Stimulated activated CD8-positive, alpha-beta memory T cell treated with anti-CD3 and anti-CD28 coated beads, Interleukin-2, amount 100 ng/mL, for 1 hour (primary cell): ENCODE measurements at places on chromosomes 2 and 18.
A peak's percentile ranks its signal among the peaks of the same experiment; 100 is the strongest.

DNA sequence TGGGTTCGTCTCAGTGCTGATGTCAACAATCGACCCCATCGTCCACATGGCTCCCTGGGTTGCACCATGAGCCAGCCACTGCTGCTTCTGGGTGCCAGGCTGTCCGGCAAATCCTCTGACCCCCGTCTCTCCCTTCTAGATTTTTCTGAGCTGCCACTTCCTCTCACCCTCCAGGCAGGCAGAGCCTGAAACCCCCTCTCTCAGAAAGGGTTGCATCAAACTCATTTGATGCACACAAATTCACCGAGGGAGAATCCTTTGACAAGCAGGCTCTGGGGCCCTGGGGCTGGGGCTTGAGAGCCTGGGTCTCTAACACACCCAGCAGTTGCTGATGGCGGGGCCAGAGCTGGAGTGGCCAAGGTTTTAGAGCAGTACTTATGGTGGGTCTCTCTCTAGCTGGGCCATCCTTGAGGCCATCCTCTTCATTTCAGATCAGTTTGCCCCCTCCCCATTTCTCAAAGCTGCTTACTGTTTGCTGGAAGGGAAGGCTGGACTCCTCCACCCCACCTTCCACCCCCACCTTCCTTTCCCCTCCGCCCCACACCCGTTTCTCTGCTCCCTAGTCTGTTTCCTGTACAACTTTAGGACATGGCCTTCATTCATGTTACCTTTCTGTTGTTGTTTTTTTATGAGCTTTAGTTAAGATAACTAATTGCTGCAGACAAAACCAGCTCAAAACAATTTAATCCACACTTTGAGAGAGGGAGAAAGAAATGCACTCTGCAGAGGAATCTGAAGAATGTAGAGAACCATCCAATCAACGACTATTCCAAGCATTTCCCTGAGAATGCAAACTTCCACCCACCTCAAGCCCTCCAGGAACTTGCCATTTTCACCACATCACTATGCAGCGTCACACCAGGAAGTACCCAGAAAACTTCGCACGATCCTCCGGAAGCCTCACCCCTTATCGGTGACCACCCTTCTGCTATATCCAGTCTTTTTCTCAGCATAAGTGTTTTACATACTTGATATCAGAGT lies 69.5 kb downstream of the ARL4C start:
- no peak for DNase-seq

DNA sequence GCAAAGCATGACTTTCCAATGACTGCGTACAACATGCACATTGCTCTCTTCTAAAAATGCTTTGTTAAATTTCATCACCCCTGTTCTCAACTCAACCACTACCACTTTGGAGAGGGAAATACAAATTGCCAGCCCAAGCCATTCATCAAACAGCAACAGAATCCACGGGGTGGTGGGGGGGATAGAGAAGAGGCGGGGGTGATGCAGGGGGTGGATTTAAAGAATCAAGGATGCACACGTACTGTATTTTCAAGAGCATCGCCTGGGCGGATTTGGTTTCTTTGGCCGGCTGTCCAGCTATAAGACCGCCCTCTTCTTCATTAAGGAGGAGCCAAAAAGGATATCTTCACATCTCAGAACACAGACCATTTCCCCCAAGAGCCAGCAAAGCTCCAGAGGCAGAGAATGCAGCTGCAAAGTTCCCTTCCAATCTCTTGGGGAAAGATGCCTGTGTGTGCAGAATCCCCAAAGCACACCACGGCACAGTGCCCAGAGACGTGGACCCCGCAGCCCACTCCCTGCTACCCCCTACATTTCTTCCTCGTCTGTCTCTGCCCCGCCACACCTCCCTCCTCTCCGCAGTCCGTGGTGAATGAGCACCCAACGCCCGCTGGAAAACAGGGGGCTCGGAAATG lies 977 bp downstream of the SLC8A1 start:
- DNase-seq = no peak

DNA sequence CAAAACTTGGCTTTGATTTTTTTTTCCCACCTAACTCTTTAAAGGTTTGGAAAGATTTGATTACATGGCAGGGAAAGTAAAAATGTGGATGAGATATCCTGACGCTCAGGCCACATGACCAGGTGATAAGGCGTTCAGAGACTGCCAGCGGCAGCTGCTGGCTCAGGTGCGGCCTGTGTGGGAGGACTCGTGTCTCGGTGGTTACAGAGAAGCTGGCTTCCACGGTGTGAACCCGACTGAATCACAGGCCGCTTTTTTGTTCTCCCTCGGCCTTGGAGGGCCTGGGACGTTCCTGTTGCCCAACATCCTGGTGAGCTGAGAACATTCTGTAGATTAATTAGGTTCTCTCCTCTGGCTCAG lies 124.2 kb upstream of the ZNF516 start:
- no peak for DNase-seq

- DNase-seq = no peak
Observed at GRCh38 chr18:22168360-22168921, 948 bp upstream of the GATA6 start.

GRCh38 chr2:213315168-213315876 lies 31.1 kb downstream of the SPAG16 start:
- DNase-seq = no peak

GRCh38 chr18:43620936-43621335 lies 343.6 kb upstream of the SYT4 start:
- DNase-seq = no peak

DNA sequence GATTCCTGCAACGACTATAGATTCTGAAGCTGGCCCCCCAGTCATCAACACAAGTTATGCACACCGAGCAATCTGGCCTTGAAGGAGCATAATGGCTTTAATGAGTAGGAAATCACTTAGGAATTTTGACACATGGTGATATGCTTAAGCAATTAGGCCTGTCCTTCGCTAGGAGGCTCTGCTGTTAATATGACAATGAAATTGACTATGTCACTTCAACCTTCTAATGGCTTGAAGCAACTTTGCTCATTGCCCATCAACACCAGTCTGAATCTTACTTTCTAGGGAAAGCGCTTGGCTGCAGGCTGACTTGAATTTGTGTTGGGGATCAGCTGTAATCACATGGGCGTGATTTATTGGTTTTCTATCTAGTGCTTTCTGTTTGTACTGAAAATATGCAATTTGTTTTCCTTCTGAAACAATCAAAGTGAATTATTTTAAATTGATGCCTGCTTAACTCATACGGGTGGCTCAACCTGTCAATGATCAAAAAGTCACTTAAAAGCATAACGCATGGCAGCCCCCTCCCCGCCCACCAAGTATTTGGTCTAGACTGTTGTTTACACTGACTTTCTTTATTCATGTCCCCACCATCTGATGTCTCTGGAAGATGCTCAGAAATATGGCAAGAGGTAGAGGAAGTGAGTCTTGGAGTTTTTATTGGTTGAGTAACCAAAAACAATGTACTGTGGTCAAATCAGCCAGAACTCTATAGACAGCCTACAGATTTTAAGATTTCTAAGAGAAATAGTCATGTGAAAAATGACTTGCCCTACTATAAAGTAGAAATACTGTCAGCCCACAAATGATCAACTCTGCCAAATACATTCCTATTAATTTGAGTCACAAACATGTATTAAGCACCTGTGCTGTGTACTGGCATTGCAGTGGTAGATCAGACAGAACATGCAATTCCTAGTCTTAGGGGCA lies 344.9 kb downstream of the RBM43 start:
- DNase-seq = no peak

GRCh38 chr18:79570266-79571201 lies 109.1 kb upstream of the CTDP1 start:
- no peak for DNase-seq

DNA sequence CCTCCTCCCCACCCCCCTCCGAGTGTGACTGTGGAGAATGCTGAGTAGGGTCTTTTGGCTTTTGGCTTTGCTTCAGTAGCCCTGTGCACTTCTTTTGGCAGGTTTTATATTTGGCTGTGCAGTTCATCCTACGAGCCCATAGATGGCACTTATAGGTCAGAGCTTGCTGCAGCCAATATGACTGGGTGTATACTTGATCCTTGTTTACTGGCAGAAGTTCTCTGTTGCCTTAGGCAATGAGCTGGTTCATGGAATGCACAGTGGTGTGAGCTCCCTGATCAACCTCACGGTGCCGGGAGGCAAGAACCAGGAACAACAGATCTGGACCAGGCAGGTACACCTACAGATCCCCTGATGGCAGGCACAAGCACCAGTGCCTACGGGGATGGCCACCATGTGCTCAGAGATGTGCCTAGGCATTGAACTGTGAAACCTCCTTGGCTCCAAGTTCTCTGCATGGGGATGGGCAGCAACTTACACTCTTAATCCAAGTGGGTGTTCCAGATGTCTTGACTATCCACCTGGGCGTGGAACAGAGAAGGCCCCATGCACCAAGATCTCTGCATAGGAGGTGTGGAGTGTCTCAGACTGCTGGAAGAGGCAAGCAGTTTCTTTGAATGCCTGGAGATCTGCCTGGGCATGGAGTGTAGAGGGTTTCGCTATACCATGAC lies 190.4 kb downstream of the KIAA1328 start:
- DNase-seq = no peak

GRCh38 chr2:167057446-167057845 lies 169.2 kb downstream of the XIRP2 start:
- DNase-seq = no peak

GRCh38 chr2:114025030-114025429 lies 135.1 kb downstream of the ACTR3 start:
- DNase-seq = no peak

DNA sequence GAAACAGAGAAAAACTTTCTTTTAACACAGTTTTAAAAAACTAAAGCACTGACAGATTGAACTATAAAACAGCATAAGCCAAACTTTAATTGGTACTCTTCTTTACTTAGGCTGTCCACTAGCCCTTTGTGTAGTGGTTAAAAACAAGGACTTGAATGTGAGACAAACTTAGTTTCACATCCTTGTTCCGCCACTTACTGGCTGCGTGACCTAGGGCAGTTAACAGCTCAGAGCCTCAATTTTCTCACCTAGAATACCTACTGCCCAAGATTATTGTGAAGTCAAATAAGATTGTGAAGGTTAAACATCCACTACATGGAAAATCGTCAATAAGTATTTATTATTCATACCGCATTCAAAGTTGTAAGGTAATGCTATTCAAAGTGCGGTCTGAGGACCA lies 2.0 kb downstream of the WDR35 start:
- DNase-seq = no peak

DNA sequence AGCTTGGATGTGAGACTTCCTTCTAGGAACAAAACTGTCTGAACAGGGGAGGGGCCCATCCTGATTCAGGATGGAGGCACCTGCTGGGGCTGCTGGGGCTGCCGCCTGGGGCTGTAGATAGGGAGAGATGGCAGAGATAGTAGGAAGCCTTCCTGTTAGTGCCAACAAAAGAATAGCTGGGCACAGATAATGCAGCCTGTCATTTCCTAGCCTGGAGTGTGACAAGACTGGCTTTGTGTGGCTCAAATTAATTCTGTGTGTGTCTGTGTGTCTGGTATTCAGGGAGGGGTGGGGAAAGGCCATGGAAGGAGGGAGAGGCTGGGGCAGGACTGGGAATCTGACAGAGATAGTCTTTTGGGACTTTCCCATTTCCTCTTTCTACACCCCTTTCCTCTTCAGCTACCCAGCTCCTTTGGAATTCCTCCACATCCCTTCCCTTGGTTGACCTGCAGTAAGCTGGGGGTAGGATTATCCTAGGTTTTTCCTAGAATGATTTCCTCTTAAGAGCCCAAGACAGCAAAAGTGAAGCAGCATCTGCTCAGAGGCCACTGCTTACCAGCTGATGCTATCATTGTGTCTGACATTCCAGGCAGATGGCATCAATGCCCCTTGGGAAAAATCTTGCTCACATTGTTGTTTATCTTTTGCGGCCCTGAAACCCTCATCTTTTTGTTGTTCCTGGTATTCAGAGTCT lies 144.9 kb upstream of the LHCGR start:
- no peak for DNase-seq

DNA sequence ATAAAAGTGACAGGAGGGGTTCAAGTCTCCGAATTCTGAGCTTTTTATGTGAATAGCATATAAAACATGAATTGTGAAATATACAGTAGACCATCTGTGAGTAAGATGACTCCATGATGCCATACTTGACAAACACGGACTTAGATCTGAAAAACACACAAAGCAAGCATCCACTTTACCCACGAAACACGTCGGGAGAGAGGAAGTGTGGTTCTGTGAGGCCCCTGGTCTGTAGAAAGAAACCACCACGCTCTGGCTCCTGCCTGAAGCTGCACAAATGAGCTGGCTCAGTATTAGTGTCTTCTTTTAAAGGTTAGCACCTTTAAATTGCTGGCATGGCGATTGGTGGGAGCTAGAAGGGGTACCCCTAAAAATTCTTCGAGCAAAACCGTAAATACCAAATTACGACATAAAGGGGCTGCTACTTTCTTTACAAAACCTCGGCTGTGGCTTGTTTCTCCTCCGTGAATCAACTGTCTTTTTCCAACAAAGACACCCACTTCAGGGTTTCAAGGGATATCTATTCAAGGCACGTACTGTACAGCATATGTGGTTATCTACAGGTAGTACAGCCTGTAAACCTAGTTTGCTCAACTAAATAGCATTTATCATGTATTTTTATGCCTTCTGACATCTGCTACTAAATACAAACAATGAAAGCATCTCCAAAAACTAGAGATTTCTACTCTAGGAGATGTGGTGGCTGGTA lies 70.9 kb downstream of the AFF3 start:
- no peak for DNase-seq

GRCh38 chr2:230575642-230576324 lies 136.9 kb upstream of the CAB39 start:
- peak; percentile 46 for DNase-seq

- DNase-seq = no peak
Observed at GRCh38 chr2:65373365-65373918, 59.0 kb downstream of the SPRED2 start.

GRCh38 chr2:132676999-132677398 lies 7.0 kb upstream of the LYPD1 start:
- no peak for DNase-seq

GRCh38 chr2:69576880-69577279 lies 66.7 kb downstream of the AAK1 start:
- no peak for DNase-seq

GRCh38 chr18:77032181-77032701 lies 100.3 kb downstream of the MBP start:
- DNase-seq = no peak

DNA sequence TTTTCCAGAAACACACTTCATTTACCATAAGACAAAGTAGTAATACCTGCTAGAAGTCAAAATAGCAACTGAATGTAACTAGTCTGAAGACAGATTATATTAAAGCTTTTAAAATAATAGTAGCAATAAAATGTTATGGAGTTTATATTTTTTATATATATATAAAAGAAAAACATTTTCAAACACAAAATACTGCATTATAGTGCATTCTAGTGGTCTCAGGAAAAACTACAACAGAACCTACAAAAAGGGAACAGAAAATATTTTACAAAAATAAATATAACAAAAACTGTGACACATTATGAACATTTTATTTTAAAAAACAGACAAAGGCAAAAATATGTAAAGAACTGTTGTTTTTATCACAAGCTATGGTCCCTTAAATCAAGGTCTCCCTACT lies 48.0 kb downstream of the STRN start:
- DNase-seq = no peak

GRCh38 chr2:153497938-153498629 lies 19.5 kb upstream of the RPRM start:
- DNase-seq = no peak

GRCh38 chr18:48852292-48852691 lies 98.5 kb downstream of the SMAD7 start:
- no peak for DNase-seq

- no peak for DNase-seq
Observed at GRCh38 chr18:730692-731091, 18.3 kb upstream of the ENOSF1 start.
